Transverse colon (tissue), 4 donors: ENCODE measurements at places on chromosomes 7 and 10. TPM values are rescaled to one million over a fixed set of nuclear protein-coding genes. Genes with fewer than 3 reads are reported as not detected.

The TMEM213 gene
- not detected for total RNA-seq

The HOXA1 gene
- total RNA-seq: 1.4 TPM

- H3K4me3 ChIP-seq: no peak overlapping the region
- no peaks in the 10 kb centered on the region for H3K27me3 ChIP-seq
- H3K27ac ChIP-seq: peak overlapping the region; percentile 63
- H3K4me1 ChIP-seq: peaks cover 40% of the 10 kb centered on the region
Observed at GRCh38 chr10:126843299-126843934, 61.8 kb upstream of the DOCK1 start.

DNA sequence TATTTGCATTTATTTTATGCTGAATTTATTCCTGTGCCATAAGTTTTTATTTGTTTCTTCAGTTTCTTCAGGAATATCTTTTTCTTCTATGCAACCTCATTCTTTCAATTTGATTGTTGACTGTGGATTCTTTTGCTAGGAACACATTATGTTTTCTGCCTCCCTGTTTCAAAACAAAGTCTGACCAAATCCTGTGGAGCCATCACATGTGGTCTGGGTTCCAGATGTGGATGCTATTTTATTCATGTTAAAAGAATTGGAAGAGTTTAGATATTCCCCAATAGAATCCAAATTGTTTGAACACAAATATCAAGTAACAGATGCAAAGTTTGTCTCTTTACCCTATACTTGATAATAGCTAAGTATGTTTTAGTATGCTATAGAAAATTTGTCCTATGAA, 56.8 kb upstream of the LRRC17 start:
- no peak overlapping the region for H3K4me3 ChIP-seq
- H3K27ac ChIP-seq: no peak overlapping the region
- DNase-seq: no peak

DNA sequence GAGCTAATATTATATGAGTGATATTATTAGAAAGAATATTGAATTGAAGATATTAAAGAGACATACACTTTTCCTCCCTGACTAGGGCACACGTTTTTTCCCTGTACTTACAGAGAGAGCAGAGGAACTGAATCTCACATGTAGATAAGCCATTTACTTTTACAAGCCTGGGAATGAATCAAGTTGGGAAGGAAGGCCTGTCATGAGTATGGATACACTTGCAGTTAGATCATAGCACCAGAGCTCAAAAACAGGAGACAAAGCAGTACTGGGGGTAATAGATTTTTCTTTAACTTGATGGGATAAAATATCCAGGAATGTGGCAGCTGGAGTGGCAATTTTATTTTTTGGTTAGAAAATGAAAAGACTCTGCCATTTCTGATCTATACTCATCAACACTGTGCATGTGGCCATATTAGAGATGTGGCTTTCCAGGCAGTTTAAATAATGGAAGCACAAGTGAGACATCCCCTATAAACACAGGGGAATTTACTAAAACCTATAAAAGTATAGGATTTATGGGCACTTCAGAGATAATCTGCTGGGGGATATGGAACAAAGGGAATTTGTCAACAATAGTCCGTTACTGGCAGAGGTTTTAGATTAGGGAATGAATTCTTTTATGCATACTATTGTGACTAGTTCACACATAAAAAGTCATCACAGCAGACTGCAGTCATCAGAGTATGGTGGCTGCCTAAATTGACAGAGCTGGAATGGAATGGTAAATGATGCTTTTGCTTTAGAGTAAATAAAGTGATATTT, 657.7 kb upstream of the MBL2 start:
- no peaks in the 10 kb centered on the region for H3K27me3 ChIP-seq
- no peaks in the 10 kb centered on the region for H3K36me3 ChIP-seq
- no peak for DNase-seq
- H3K4me1 ChIP-seq: no peaks in the 10 kb centered on the region
- H3K27ac ChIP-seq: no peak overlapping the region
- no peak overlapping the region for H3K4me3 ChIP-seq

DNA sequence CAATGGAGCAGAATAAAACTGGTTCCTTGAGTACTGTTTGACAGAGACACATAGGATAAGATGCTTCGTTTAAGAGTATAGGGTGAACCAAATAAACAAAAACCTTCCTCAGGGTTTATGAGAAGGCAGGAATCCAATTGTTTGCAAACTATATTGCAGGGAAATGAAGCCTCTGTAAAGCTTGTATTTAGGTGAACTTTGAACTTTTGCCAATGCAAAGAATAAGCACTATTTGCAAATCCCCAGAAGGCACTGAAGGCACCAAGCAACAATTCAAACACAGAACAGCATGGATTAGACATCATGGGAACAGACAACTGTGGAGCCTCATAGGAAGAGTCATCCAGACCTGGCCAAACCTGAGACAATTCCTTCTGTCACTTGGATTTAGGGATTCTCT, 47.1 kb upstream of the WASL start:
- H3K27ac ChIP-seq: peak overlapping the region; percentile 77
- no peaks in the 10 kb centered on the region for H3K27me3 ChIP-seq

DNA sequence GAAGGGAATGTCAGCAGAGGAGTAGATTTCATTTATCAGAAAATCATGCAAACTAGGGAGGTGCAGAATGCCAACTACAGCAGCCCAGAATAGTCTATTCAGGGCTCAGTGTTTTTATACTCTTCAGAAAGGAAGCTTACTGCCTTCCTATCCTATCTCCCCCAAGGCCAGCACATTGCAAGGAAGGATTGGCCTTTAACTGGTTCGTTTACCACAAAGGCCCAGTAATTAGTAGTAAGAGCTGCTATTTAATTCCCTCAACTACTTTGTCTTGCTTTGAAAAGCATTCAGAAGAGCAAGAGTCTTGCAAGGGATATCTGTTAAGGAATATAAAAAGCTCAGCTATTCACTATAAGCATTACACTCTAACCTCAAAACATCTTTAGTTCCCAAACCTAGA, 86.4 kb upstream of the RNF148 start:
- no peak overlapping the region for H3K27ac ChIP-seq
- H3K4me3 ChIP-seq: no peak overlapping the region
- no peak for DNase-seq
- no peaks in the 10 kb centered on the region for H3K27me3 ChIP-seq
- H3K36me3 ChIP-seq: no peaks in the 10 kb centered on the region

- DNase-seq: no peak
- no peaks in the 10 kb centered on the region for H3K27me3 ChIP-seq
- no peak overlapping the region for H3K4me3 ChIP-seq
- H3K4me1 ChIP-seq: peaks cover 2% of the 10 kb centered on the region
Observed at GRCh38 chr7:149175150-149175549, 20.2 kb upstream of the ZNF282 start.

GRCh38 chr7:98930464-98930863, 52.1 kb downstream of the TRRAP start:
- DNase-seq: peak; percentile 33
- H3K36me3 ChIP-seq: no peaks in the 10 kb centered on the region
- no peaks in the 10 kb centered on the region for H3K4me1 ChIP-seq
